H4 (cell line): ENCODE measurements at places on chromosomes 1 and 21. TPM values are rescaled to one million over a fixed set of nuclear protein-coding genes. Genes with fewer than 3 reads are reported as not detected.
A peak's percentile ranks its signal among the peaks of the same experiment; 100 is the strongest.

Gene C1orf87
- not detected in 2 replicates for total RNA-seq

Gene HSF2BP
- 3.9 and 5.1 TPM in 2 replicates for total RNA-seq

GRCh38 chr1:157363660-157364140, 188.6 kb downstream of the FCRL5 start:
- DNase-seq, result peak; percentile 25

DNA sequence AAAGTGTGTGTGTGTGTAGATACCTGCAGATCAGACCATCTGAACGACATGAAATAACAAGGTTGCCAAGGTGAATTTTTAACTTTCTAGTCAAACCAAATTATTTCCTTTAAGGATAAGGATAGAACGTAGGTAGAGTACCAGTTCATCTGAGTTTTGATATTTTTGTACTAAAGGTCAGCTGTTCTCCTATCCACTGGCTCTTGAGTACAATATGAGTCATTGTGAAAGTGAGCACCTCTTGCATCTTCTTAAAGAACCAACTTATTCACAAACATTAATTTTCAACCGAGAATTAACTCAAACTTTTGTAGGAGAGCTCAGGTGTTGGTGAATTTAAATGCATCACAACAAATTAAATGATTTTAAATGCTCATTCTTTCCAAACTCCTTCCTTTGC, 71.5 kb downstream of the IFI44 start:
- no peak for DNase-seq
